ENCODE measurements at places on chromosomes 16 and 17.

GRCh38 chr17:9115214-9116191, 94.2 kb downstream of the NTN1 start:
- no peak for DNase-seq

DNA sequence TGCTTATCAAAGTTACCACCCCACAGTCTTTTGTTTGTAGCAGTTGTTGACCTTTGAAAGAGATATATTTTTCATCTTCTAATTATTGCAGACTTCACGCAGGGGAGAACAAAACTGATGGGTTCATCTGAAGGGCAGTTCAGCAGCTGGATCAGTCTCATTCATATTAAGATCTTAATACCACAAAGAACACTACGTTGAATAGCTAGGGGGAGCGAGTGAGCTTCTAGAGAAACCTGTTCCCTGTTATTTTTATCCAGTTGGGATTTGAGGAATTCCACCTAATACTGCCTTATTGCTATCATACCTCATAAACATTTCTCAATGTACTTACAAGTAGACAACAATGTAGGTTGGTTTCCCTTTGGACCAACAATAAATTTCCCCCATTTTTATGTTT, 306.1 kb upstream of the KIF2B start:
- no peak for DNase-seq

- DNase-seq: no peak
These were observed 260.5 kb downstream of the CBLN1 start for GRCh38 chr16:49021136-49021535.

GRCh38 chr17:32481193-32481592, 5.6 kb upstream of the CDK5R1 start:
- no peak for DNase-seq

GRCh38 chr17:41521574-41522261, 3.0 kb upstream of the KRT15 start:
- no peak for DNase-seq

GRCh38 chr17:1807890-1808289, 21.8 kb downstream of the SMYD4 start:
- DNase-seq: no peak

GRCh38 chr17:38611872-38612376, 6.2 kb upstream of the SRCIN1 start:
- no peak for DNase-seq

- DNase-seq: no peak
These were observed 1.2 kb upstream of the ZDHHC1 start for GRCh38 chr16:67417333-67418061.

- DNase-seq: no peak
These were observed 27.8 kb upstream of the NAT9 start for GRCh38 chr17:74803971-74804370.

DNA sequence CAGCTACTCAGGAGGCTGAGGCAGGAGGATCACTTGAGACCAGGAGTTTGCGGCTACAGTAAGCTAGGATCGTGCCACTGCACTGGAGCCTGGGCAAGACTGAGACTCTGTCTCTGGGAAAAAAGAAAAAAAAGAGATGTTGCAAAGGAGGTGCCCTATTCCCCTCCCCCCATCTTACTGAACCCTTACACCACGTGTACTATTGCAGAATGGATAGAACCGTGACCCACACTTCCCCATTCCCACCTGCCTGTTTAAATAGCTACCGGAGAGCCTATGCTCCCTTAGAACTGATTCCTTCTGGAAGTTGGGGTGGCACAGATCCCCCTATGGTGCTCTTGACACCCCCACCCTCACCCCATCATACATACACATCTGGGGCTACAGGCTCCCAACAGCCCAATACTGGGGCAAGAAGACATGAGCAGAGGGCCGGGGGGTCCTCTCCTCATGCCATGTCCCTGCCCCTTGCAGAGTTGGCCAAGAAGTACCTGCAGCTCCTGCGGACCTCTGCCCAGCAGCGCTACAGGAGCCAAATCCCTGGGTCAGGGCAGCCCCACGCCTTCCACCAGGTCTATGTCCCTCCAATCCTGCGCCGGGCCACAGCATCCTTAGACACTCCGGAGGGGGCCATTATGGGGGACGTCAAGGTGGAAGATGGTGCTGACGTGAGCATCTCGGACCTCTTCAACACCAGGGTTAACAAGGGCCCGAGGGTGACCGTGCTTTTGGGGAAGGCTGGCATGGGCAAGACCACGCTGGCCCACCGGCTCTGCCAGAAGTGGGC, 35.7 kb downstream of the NLRC5 start:
- DNase-seq: no peak

- DNase-seq: no peak
These were observed at the start of gene HSPB9 for GRCh38 chr17:42122371-42123303. HSPB9 (plus strand) TSS chr17:42122804; CDS start chr17:42122851, 47 bp downstream.

Data from vagina (tissue), 2 donors.